HCT116 (cell line): ENCODE measurements at places on chromosomes 5 and 9. TPM values are rescaled to one million over a fixed set of nuclear protein-coding genes. Genes with fewer than 3 reads are reported as not detected.

Gene PCDHB11
- total RNA-seq, result 0.07 TPM

Gene SVEP1
- 0.15 TPM for total RNA-seq

Gene LSM11
- 6.2 TPM for total RNA-seq

Gene FAM221B
- not detected for total RNA-seq

Gene RAD17
- total RNA-seq, result 29.0 TPM

DNA sequence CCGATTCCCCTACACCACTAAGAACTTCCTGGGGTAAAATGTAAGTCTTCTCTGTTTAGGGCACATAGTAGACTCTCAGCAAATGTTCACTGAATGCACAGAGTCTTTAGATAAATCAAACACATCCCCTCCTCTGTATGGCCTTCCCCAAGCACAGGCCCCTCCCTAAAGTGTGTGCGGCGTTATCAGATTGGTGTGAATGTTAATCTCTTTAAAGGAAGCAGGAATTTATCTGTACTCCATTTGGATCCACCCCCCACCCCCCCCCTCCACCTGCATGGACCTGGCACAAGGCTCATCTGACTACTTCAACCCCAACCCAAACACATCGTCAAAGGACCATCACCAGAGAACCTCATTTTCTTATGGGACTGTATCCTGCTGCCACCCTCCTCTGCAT lies 6.3 kb downstream of the PCDH1 start:
- no peak overlapping the region for H3K27ac ChIP-seq
- DNase-seq, result no peak
- H3K36me3 ChIP-seq, result no peaks in the 10 kb centered on the region
- H3K4me3 ChIP-seq, result no peak overlapping the region

DNA sequence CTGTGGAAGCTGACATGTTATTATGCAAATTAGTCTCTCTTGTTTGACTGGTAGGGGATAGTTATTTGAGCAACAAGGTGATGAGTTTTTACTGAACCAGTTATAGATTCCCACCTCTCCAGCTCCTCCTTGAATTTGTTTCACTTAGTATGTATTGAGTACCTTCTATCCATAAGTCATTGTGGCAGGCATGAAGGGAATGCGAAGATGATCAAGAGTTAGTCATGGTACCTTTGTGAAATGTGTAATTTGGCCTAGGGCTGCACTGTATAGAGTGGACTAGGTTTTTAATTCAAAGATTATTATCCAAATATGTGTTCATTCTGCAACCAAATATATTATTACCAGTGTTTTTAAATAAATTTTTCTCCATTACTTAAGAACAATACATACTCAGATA lies 110.1 kb downstream of the HACD4 start:
- no peak overlapping the region for H3K4me3 ChIP-seq
- H3K27me3 ChIP-seq, result no peaks in the 10 kb centered on the region

DNA sequence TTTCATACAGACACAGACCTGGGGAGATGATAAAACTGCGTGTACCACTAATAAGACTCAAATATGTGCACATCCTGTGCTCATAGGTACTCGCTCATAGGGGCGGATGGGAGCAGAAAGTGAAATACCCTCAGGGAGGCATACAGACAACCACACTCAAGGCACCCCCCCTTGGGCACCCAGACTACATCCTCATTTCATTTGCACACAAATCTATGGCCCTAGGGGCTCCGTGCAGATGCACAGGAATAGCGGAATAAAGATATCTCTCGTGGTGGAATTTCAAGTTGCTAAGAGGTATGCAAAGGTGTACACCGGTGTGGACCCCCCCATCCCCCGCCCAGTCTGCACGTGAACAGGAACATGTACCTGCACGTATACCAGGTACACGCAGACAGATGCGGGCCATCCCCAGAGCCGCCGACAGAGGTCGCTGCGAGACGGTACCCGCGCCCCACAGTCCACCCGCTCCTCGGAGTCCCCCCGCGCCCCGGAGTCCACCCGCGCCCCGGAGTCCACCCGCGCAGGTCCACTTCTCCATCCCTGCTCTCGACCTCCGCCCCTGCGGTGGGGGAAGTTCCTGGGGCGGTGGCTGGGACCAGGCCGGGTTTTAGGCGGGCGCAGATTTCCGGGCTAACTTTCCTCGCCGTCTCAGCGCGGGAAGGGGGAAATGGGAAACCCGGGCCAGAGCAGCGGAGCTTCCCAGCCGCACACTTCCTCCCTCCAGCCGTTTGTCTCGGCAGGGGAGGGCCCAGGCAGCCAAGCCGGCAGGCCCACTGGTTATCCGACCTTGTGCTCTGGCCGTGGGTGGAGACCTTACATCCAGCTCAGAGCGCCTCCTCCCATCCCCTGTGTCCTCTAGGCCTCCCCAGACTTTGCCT lies 1.0 kb upstream of the IL12B start:
- H3K4me3 ChIP-seq, result peak overlapping the region; percentile 70
- DNase-seq, result no peak
- H3K27ac ChIP-seq, result peak overlapping the region; percentile 45; the same call in 1 of the 2 replicates

GRCh38 chr5:110040178-110040577 lies 350.5 kb downstream of the MAN2A1 start:
- no peak overlapping the region for H3K27ac ChIP-seq
- no peaks in the 10 kb centered on the region for H3K36me3 ChIP-seq
- H3K27me3 ChIP-seq, result no peaks in the 10 kb centered on the region
- H3K4me1 ChIP-seq, result no peaks in the 10 kb centered on the region
- no peak for DNase-seq

- H3K36me3 ChIP-seq, result no peaks in the 10 kb centered on the region
- no peaks in the 10 kb centered on the region for H3K4me1 ChIP-seq
- H3K4me3 ChIP-seq, result no peak overlapping the region
- no peak overlapping the region for H3K27ac ChIP-seq
- no peak for DNase-seq
- no peaks in the 10 kb centered on the region for H3K27me3 ChIP-seq
These were observed 192.6 kb upstream of the PRDM9 start for GRCh38 chr5:23314827-23315226.

DNA sequence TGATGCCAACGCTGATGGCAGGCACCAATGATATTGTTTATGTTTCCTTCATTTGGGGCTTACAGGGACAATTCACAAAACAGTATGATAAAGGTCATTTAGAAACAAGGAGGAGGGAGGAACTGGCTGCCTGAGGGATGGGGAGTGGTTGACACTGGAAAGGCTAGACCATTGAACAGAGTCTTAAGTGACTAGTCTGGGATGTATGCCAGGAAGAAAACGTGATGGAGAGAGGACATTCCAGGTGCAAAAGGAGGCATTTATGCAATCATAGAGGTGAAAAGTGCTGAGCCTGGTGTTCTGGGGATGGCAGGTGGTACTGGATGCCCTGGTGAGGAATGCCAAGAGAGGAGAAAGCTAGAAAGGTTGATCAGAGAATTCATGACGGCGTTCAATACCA lies 153.4 kb downstream of the ZNF462 start:
- H3K27me3 ChIP-seq, result no peaks in the 10 kb centered on the region
- no peaks in the 10 kb centered on the region for H3K4me1 ChIP-seq
- H3K4me3 ChIP-seq, result no peak overlapping the region
- no peak overlapping the region for H3K27ac ChIP-seq
- H3K36me3 ChIP-seq, result no peaks in the 10 kb centered on the region

DNA sequence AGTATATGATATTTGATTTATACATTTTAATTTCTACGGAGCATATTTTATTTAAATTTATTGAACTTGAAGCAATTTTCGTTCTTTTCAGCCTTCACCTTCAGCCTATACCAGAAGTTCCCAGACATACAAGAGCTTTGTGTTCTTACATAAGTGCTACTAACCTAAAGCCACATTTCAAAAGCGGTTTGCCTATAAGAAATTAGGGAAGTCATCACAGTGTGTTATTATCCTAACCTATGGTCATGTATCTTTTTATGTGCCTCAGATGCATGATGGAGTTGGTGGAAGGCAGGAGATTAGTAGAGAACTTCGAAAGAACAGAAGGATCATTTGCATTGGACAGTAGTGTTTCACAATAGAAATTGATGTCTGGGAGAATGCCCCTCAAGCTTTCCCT lies 3.1 kb downstream of the KIF2A start:
- H3K27ac ChIP-seq, result no peak overlapping the region
- no peaks in the 10 kb centered on the region for H3K27me3 ChIP-seq
- no peak overlapping the region for H3K4me3 ChIP-seq
- no peak for DNase-seq

- peaks cover 54% of the 10 kb centered on the region for H3K27me3 ChIP-seq
- H3K4me3 ChIP-seq, result no peak overlapping the region
- H3K36me3 ChIP-seq, result no peaks in the 10 kb centered on the region
- no peaks in the 10 kb centered on the region for H3K4me1 ChIP-seq
- H3K27ac ChIP-seq, result no peak overlapping the region
These were observed 369.2 kb upstream of the PDE4D start for GRCh38 chr5:60262576-60263295.

DNA sequence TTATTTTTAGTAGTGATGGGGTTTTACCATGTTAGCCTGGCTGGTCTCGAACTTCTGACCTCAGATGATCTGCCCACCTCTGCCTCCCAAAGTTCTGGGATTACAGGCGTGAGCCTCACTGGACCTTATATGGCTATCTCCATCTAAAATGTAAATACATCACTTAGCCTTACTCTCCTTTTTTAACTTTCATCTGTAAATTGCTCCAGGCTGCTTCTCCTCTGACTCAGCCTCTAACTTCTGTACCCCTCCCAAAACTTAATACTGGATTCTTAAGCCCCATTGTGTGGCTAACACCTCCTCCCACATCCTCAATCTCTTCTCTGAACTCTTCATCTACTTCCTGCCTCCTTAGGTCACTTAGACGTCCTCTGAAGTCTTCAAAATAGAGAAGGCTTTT lies 4.0 kb downstream of the SNX30 start:
- H3K4me1 ChIP-seq, result peaks cover 74% of the 10 kb centered on the region
- H3K4me3 ChIP-seq, result peak overlapping the region; percentile 8; the same call in 1 of the 2 replicates
- H3K27ac ChIP-seq, result peak overlapping the region; percentile 15; the same call in 1 of the 2 replicates
- peak; percentile 49 for DNase-seq
- no peaks in the 10 kb centered on the region for H3K36me3 ChIP-seq
